AG10803 (cell line): ENCODE measurements at places on chromosomes 3 and 15.

GRCh38 chr15:66169023-66169422 is 84.5 kb downstream of the MEGF11 start:
- DNase-seq: no peak

DNA sequence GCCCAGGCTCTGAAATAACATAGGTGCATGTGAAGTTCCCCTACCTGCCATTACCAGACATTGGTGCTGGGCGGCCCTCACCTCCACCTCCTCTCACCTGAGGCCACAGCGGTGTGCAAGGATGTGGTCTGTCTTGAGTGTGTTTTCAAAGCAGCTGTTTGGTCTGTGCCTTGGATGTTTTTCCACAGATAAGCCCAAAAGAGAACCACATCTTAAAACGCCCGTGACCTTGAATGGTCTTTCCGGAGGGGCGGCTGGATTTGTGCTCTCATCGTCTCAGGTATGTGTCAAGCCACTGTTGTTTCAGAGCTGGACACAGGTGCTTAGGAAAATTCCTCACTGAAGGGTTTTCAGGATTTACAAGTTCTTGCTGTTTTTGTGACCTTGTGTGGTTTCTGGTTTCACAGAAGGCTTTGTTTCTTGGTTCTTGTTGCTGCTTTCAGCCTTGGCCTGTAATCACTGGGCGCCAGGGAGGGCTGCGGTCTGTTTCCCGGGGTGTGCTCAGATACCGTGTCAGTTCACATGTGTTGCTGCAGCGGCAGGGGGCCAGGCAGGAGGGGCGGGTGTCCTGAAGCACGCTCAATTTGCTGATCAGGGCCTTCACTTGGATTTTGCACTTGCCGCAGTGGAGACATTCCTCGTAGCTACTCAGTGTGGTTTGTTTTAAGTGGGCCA is 128.4 kb downstream of the IGF1R start:
- peak; percentile 85 for DNase-seq

DNA sequence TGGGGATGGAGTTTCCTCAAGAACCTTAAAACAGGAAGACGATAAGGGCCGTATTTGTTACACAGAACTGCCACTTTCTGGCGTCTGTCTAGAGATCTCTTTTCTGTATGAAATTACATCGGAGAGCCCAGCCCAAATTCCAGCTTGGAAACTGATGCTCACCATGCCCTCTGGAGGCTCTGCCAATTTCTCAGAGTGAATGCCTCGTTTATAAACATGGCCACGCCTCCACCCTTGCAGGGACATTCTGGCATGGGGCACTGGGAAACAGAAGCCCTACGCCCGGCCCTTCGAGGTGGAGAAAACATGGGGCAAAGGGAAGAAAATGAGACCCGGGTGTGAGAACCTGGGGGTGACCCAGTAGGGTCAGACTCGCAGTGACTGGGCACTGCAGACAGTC is 53.4 kb upstream of the SEC13 start:
- no peak for DNase-seq

- no peak for DNase-seq
Measured at GRCh38 chr3:45555086-45555591, 39.4 kb upstream of the LIMD1 start.

DNA sequence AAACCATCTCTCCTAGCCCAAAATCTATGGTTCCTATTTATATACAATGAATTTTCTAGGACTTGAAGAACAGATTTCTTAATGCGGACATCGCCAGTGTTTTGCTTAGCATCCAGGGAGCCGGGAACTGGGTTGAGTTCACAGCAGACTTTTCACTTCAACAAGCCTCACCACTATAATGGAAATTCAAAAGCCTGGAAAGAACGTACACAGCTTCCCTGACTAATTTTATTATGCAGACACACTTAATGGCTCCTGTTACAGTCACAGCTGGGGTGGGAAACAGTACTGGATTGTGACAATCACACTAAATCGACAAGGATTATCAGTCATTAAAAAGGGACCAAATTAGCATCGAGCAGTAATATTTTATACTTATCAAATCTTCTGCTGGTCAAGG is 129.2 kb upstream of the BNIP2 start:
- no peak for DNase-seq

GRCh38 chr3:10768708-10769394 is 47.2 kb upstream of the SLC6A11 start:
- DNase-seq: no peak

DNA sequence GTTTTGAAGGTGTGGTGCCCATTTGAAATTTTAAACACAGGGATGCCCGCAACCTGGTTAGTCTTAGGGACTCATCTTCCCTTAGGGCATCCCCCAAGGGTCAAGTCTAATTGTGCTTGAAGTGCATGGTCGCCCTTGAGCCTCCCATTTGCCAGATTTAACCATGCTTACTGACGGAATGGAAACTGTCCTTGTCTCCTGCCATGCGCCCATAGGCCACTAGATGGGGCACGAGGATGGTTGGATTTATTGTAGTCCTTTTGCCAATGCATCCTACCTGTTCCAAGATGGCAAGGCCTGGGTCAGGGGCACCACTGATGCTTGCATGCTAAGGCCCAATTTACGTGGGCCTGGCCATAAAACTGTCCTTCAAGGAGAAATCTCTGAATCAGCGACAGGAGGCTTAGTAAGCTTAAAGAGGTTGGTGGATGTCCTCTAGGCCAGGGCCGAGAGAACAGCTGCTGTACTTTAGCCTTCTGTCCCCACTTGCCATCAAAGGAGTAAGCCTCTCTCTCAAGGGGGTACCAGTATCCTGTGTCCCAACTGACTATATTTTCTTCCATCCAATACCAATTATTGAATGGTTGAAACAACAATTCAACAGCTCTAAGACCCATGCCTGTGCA is 355.4 kb downstream of the OTOL1 start:
- DNase-seq: peak; percentile 27

DNA sequence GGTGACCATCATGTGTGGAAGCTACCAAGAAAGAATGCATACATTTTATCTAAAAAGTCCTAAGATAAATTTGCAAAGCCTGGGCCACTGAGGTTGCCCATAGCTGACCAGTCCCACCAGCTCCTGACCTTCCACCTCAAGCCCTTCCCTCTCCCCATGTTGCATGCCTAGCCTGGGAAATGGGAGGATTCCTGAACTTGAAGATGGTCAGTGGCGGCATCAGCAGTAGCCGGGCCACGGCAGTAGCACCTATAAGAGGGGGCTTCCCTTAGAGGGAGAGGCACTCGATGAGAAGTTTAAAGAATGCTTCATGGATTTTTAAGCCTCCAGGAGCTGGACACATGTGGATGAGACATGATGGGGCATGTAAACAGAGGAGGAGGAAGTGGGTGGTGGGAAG is 172.1 kb downstream of the KLF13 start:
- DNase-seq: no peak

GRCh38 chr15:40274350-40275274 is 8.3 kb downstream of the ANKRD63 start:
- peak; percentile 80 for DNase-seq

GRCh38 chr3:151351219-151351618 is 21.9 kb upstream of the P2RY13 start:
- DNase-seq: no peak
